ENCODE measurements at places on chromosomes 6 and 20.

DNA sequence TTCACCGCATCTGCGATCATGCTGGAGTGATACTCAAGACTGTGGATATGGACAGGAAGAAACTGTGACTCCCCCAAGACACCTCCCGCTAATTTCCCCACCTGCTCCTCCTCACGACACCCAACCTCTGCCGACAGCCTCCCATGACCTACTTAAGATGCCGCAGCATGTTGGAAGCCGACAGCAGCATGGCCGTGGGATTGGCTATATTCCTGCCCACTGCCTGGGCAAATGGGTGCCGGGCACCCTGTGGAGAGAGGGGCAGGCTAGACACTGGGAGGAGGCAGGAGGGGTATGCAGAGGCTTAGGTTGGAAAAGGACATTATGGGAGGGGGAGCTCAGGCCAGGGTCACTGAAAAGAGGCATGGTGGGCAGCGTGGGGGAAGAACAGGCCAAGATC is 4.5 kb downstream of the IDH3B start:
- DNase-seq, result no peak

DNA sequence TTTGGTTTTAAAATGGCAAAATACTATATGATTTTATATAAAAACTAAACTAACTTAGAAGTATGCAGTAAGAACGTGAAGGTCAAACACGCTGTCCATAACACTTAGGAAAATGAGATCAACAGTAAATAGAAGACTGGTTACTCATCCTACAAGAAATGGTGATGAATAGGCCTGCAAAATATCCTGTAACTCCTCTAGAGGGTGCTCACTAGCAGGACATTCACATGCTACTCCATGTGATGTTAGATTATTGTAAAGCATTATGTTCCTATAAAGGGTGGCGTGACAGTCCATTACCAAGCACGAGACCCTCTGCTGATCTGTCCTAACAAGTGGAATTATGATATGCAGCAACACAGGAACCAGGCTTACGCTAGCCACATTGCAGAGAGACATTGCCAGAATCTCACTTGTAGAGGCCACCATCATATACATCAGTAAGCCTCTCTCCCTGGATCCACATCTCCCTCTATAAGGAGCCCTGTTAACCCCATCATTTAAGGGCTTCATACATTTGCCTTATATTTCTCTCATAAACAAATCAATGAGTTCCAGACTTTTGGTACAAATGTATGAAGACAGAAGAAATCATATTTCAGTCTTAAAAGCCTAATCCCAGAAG is 18.0 kb upstream of the DEFB129 start:
- DNase-seq, result no peak

- no peak for DNase-seq
These were observed 49.1 kb upstream of the PLCB4 start for GRCh38 chr20:9019833-9020232.

- DNase-seq, result no peak
These were observed 1219.0 kb upstream of the EYS start for GRCh38 chr6:66926060-66926459.

- no peak for DNase-seq
These were observed 7.8 kb downstream of the CCNC start for GRCh38 chr6:99560668-99561067.

- DNase-seq, result no peak
These were observed 52.4 kb downstream of the DSTN start for GRCh38 chr20:17622086-17622850.

DNA sequence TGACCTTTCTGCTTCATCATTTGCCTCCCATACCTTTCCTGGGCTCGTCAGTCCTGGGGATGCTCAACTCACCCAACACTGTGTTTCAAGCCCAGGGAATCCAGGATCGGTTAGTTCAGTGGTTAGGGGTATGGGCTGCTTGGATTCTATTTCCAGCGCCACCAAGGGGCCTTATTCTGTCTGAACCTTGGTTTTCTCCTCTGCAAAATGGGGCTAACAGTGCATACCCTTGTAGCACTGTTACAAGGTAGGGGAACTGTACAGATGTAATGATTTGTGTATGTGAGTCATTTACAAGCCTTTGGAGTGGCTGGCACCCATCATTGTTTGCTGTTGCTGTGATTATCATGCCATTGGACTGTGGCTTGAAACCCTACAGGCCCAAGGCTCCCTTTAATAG is 14.5 kb upstream of the CSNK2A1 start:
- no peak for DNase-seq

GRCh38 chr6:40922281-40922680 is 116.7 kb downstream of the UNC5CL start:
- no peak for DNase-seq

GRCh38 chr6:162526960-162527359 is 200.6 kb downstream of the PRKN start:
- no peak for DNase-seq
